ENCODE measurements at places on chromosomes 6 and 20. TPM values are rescaled to one million over a fixed set of nuclear protein-coding genes. Genes with fewer than 3 reads are reported as not detected.

RSPO4 gene
- not detected for total RNA-seq

HLA-DQA1 gene
- 0.93 TPM for total RNA-seq

GRCh38 chr6:21395121-21395520, 198.4 kb upstream of the SOX4 start:
- H3K27ac ChIP-seq, result no peak overlapping the region
- H3K4me3 ChIP-seq, result no peak overlapping the region
- H3K36me3 ChIP-seq, result no peaks in the 10 kb centered on the region
- no peaks in the 10 kb centered on the region for H3K4me1 ChIP-seq

RBPJL gene
- not detected for total RNA-seq

- H3K4me1 ChIP-seq, result peaks cover 4% of the 10 kb centered on the region
- H3K27me3 ChIP-seq, result no peaks in the 10 kb centered on the region
- no peak overlapping the region for H3K27ac ChIP-seq
Measured at GRCh38 chr6:169984181-169985120, 233.0 kb downstream of the ERMARD start.

DNA sequence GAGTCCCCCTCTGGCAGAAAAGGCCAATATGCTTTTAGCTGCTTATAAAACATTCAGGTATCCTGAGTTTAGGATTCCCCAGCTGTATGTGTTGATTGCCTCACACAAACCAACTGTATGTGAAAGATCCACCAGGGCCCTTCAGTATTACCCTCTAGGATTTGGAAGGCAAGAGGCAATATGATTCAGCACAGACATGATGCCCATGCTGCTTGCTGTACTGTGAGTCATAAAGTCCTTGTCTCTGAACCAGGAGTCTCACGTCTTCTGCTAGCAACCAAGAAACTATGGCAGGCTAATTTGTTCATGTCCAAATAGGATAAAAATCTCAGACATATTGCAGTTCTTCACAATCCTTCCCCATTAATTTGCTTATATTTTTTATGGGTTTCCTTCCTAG, 789.2 kb upstream of the SLC35B3 start:
- H3K4me1 ChIP-seq, result no peaks in the 10 kb centered on the region
- H3K27ac ChIP-seq, result no peak overlapping the region
- no peaks in the 10 kb centered on the region for H3K36me3 ChIP-seq
- H3K27me3 ChIP-seq, result no peaks in the 10 kb centered on the region
- H3K4me3 ChIP-seq, result no peak overlapping the region

DNA sequence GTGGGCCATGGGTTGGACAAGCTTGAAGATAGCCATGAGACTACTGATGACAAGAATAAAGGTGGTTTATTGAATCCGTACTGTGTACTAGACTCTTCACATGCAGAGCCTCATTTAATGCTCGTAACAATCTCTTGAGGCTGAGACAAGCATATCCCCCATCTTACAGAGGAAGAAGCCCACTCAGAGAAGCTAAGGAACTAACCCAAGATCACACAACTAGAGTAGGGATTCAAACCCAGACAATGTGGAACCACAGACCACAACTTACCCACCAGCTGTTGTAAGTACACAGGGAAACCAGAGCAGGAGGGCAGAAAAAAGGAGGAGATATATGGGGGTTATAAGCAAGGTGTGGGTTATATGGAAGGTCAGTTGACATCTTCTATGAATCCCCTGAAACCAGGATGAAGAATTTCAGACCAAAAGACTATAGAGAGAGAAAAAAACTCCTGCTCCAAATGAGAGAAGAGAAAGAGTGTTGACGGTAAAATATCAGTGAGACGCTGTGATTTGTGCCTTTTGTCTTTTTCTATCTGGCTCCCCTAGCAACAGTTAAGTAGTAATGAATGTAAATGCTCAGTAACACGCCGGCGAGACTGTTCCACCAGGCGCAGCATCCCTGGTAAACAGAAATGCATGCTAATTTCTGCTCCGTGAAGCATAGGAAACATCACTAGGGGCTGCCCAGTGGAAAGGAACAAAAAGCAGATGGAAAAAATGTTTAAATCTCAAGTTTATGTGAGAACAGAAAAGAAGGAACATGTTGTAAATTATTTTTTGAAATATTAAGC, 80.1 kb upstream of the SLC22A16 start:
- H3K27ac ChIP-seq, result no peak overlapping the region
- H3K36me3 ChIP-seq, result no peaks in the 10 kb centered on the region
- no peak overlapping the region for H3K4me3 ChIP-seq
- H3K27me3 ChIP-seq, result peaks cover 3% of the 10 kb centered on the region
- H3K4me1 ChIP-seq, result peaks cover 13% of the 10 kb centered on the region

CPXM1 gene
- total RNA-seq, result 2.0 TPM

GRCh38 chr6:102223942-102224341, 830.4 kb downstream of the GRIK2 start:
- no peaks in the 10 kb centered on the region for H3K4me1 ChIP-seq
- no peak overlapping the region for H3K4me3 ChIP-seq
- H3K36me3 ChIP-seq, result no peaks in the 10 kb centered on the region
- no peaks in the 10 kb centered on the region for H3K27me3 ChIP-seq
- no peak for DNase-seq

DNA sequence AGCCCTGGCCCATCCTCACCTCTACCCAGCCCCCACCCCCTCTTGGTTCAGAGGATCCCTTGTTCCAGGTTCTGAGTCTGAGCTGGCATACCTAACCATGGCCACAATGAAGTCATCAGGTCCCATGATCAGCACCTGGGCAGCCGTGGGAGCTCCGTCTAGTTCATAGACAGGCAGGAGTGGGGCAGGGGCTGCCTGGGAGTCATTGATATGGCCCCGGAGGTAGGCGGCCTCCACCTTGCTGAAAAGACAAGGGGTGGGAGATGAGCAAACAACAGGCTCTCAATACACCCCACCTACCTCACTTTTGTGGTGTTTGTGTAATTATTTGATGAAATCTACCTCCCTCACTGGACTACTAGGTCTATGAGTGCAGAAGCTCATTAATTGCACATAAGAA, 20.4 kb downstream of the GGT7 start:
- no peaks in the 10 kb centered on the region for H3K27me3 ChIP-seq
- no peak overlapping the region for H3K27ac ChIP-seq
- DNase-seq, result no peak
- no peak overlapping the region for H3K4me3 ChIP-seq
- peaks cover 5% of the 10 kb centered on the region for H3K36me3 ChIP-seq

- no peak overlapping the region for H3K4me3 ChIP-seq
- H3K36me3 ChIP-seq, result peaks cover 17% of the 10 kb centered on the region
- DNase-seq, result no peak
- H3K27ac ChIP-seq, result no peak overlapping the region
- no peaks in the 10 kb centered on the region for H3K27me3 ChIP-seq
Measured at GRCh38 chr6:2086326-2086965, 159.0 kb downstream of the GMDS start.

DNA sequence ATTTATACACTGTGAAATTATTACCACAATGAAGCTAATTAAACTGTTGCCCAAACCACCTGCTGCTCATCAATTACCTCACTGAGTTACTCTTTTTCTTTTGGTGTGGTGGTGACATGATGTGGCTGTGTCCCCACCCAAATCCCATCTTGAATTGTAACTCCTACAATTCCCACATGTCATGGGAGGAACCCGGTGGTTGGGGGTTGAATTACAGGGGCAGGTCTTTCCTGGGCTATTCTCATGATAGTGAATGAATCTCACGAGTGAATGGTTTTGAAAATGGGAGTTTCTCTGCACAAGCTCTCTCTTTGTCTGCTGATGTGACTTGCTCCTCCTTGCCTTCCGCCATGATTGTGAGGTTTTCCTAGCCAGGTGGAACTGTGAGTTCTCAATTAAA, 145.0 kb downstream of the LRRC1 start:
- H3K4me3 ChIP-seq, result no peak overlapping the region
- no peak for DNase-seq
- no peaks in the 10 kb centered on the region for H3K36me3 ChIP-seq
- no peak overlapping the region for H3K27ac ChIP-seq
- peaks cover 7% of the 10 kb centered on the region for H3K4me1 ChIP-seq

ADGRF5 gene
- not detected for total RNA-seq

FKBP5 gene
- 202 TPM for total RNA-seq

Data from activated naive CD4-positive, alpha-beta T cell treated with anti-CD3 and anti-CD28 coated beads for 36 hours (primary cell).